ENCODE measurements at places on chromosomes 3 and 15.

DNA sequence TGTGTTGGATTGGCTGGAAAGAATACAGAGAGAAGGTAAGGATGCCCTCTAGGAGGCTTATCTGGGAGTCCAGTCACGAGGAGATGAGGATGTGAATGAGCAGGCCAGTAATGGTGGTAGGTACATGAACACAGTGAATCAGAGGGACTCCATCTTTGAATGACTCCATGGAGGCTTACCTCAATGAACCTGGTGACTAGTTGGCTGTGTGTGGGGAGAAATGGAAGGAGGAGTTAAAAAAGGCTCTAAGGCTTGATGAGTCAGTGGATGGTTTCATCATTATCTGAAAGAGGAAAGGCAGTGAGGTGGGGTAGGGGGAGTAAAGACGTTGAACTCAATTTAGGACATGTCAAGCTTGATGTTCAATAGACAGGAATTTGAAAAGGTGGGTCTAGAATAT lies 61.1 kb downstream of the KCNAB1 start:
- no peak for DNase-seq

DNA sequence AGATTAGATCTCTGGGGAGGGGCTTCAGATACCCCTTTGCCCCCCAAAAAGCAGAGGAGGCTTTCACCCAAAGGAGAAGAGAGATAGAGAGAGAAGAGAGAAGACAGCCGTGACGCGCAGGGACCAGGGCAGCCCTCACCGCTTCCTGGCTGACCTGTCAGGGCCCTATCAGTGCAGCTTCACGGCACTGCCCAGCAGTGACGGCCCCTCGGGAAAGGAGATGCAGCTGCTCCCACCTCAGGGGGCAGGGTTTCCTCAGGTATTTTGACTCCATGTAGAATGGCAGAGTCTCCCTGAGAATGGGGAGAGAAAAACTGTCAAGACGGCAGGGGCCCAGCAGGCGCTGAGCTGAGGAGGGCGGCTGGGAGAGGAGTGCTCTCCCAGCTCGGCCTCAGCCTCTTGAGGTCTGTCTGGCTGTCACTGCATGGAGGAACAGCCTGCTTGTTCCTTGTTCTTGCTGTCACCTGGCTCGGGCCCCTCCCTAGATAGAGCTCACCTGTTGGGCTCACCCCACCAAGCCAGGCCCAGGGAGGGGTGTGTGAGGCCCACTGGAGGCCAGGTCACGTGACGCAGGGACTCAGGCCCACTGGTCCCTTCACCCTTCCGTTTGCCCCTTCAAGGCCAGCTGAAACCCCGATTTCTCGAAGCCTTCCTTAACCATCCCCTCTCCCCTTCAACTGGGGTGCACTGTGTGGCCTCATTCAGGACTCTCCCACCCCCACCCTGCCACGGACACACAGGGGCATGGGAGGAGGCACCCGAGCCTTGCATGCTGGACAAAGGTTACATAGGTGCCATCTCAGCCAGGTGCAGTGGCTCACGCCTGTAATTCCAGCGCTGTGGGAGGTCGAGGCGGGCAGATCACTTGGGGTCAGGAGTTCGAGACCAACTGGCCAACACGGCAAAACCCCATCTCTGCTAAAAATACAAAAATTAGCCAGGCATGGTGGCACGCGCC lies 28.2 kb downstream of the LOXL1 start:
- DNase-seq = no peak

- DNase-seq = no peak
These were observed 82.0 kb downstream of the DPPA2 start for GRCh38 chr3:109234300-109234699.

GRCh38 chr3:185623939-185624665 lies 38.0 kb downstream of the SENP2 start:
- no peak for DNase-seq

- DNase-seq = no peak
These were observed 83.9 kb upstream of the KCNAB1 start for GRCh38 chr3:156036258-156037053.

Data from stimulated activated CD4-positive, alpha-beta T cell treated with anti-CD3 and anti-CD28 coated beads, Interleukin-2, amount 100 ng/mL, for 24 hours (primary cell).